Omental fat pad (tissue), 4 donors: ENCODE measurements at places on chromosomes 6 and 20.

DNA sequence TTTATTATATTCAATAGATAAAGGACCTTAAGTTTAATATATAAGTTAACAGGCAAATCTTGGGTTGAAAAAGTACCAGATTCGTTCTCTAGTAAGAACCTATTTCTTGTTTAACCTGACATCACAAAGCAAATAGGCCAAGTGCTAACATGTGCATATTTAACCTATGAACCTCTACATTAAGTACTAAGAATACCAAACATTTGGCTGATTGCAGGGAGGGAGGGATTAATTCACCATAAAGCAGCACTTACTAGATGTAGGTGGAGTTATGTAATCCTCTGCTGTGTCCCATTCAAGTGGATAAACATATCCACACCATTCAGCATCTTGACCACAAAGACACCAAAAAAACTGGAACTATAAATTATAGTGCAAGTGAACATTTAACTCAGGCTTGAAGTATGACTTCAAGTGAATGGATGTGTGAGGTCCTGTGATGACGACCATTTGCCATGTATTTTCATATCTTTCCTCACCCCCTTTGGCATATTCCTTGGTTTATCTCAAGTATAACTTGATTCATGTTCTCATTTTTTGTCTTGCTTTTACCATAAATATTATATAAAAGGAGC, 10.2 kb downstream of the STX11 start:
- no peak for DNase-seq

GRCh38 chr6:168895102-168895812, 358.4 kb downstream of the THBS2 start:
- peak; percentile 47 for DNase-seq

DNA sequence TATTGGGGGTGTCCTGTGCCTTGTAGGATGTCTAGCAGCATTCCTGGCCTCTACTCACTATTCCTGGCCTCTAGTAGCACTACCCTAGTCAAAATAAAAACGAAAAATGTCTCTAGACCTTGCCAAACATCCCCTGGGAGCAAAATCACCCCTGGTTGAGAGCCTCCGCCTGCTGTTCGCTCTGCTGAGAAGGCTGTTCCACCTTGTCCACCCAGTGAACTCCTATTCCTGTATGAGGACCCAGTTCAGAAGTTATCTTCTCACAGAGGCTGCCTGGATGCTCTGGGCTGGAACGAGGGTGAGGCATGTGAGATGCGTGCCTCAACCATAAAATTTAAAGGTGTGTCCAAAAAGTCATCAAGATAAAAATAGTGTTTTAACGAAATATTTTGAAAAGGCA, 101.9 kb downstream of the TOX2 start:
- no peak for DNase-seq

DNA sequence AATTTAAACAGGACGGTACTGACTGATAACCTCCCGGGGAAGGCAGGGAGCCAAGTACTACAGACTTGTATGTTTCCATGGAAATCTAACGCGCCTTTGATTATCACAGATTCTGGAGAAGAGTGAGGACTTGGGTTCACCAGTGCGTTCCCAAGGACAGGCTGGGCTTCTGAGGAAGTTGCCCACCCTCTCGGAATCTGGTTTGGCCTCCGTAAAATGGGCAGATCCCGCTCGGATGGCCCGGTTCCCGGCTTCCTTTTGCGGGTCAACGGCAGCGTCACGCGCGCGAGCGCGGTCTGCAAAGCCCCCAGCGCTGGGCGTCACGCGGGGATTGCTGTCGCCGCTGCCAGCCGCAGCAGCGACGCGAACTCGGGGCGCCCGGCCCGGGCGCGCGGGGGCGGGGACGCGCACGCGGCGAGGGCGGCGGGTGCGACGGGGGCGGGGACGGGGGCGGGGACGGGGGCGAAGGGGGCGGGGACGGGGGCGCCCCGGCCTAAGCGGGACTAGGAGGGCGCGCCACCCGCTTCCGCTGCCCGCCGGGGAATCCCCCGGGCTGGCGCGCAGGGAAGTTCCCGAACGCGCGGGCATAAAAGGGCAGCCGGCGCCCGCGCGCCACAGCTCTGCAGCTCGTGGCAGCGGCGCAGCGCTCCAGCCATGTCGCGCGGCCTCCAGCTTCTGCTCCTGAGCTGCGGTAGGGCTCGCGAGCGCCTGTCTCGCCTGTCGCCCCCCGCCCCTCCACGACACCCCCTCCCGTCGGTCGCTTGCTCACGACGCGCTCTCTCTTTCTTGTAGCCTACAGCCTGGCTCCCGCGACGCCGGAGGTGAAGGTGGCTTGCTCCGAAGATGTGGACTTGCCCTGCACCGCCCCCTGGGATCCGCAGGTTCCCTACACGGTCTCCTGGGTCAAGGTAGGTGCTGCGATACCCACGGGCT, at the start of gene CD83:
TSS of gene CD83 (plus strand) at position 615 of the 933 bp plus-strand sequence. CDS start at position 655, 40 bp downstream.
- DNase-seq = no peak

DNA sequence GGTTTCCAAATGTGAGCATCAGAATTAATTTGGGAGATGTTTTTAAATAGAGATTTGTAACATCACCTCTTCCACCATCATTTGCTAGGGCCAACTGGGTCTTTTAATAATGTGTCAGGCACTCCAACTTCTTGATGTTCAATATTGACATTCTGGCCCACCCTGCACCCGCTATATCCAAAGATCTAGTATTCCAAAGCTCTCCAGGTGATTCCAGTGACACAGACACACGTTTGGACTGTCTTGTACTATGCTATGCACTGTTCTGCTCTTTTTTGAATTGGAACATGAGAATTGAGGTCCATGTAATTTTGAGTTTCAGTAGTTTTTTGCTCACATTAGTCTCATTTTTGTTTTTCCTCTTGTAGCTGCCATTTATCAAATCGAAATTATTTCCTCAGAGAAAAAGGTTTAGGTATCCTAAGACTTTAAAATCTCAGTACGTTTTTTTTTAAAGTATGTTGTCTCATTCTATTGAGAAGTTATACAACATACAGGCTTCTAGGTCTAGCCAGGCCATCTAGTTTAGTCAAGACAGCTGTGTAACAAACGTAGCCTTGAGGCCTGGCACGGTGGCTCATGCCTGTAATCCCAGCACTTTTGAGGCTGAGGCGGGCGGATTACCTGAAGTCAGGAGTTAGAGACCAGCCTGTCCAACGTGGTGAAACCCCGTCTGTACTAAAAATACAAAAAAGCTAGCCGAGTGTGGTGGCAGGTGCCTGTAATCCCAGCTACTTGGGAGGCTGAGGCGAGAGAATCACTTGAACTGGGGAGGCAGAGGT, 3.1 kb downstream of the BICRAL start:
- no peak for DNase-seq

GRCh38 chr6:118746145-118746824, 94.9 kb upstream of the CEP85L start:
- no peak for DNase-seq

GRCh38 chr6:93604951-93605350, 185.6 kb upstream of the EPHA7 start:
- DNase-seq = no peak

GRCh38 chr6:24207413-24207812, 81.4 kb downstream of the NRSN1 start:
- no peak for DNase-seq
